ENCODE measurements at places on chromosomes 6 and 20. TPM values are rescaled to one million over a fixed set of nuclear protein-coding genes. Genes with fewer than 3 reads are reported as not detected.

- DNase-seq: peak; percentile 28
- H3K27ac ChIP-seq: no peak overlapping the region
- H3K4me3 ChIP-seq: peak overlapping the region; percentile 30
- H3K4me1 ChIP-seq: no peaks in the 10 kb centered on the region
- H3K27me3 ChIP-seq: no peaks in the 10 kb centered on the region
Measured at GRCh38 chr6:16803294-16804200, 42.3 kb upstream of the ATXN1 start.

The FAM209A gene
- 0.18 TPM for polyA plus RNA-seq

- H3K27ac ChIP-seq: no peak overlapping the region
- H3K4me3 ChIP-seq: no peak overlapping the region
Measured at GRCh38 chr6:37237789-37238188, 19.8 kb upstream of the TBC1D22B start.

- H3K4me1 ChIP-seq: no peaks in the 10 kb centered on the region
- no peaks in the 10 kb centered on the region for H3K27me3 ChIP-seq
- H3K27ac ChIP-seq: no peak overlapping the region
Measured at GRCh38 chr20:20130399-20130798, 78.1 kb downstream of the CFAP61 start.

- H3K27ac ChIP-seq: no peak overlapping the region
- no peaks in the 10 kb centered on the region for H3K4me1 ChIP-seq
- no peak overlapping the region for H3K4me3 ChIP-seq
Measured at GRCh38 chr6:15911753-15912504, 217.0 kb upstream of the MYLIP start.

DNA sequence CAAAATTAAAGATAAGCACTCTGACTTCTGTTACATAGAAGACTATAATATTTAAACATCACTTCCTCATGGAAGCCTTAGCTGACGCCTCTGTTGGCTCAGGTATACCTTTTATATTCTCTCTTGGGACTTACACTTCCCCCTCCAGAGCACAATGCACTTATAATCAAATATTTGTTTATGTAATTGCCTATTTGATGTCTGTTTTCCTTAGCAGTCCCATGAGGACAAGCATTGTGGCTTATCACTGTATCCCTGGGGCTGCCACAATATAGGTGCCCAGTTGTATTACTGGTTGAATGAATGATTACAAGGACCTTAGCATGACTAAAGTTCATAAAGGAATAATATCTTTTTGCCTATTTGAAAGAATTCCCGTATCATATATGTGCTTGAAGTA, 186.7 kb upstream of the VGLL2 start:
- H3K4me3 ChIP-seq: no peak overlapping the region
- no peak for DNase-seq
- no peak overlapping the region for H3K27ac ChIP-seq
- H3K27me3 ChIP-seq: no peaks in the 10 kb centered on the region
- H3K36me3 ChIP-seq: no peaks in the 10 kb centered on the region

DNA sequence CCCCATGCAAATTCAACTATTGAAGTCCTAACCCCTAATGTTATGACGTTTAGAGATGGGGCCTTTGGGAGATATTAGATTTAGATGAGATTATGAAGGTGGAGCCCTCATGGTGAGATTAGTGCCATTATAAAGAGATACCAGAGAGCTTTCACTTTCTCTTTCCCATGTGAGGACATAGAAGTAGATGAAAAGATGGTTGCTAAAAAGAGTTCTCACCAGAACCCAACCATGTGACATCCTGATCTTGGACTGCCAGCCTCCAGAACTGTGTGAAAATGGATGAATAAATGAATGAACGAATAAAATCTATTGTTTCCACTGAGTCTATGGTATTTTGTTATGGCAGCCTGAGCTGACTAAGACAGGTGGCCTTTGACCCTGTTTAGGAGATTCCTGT, 50.6 kb upstream of the FBXO30 start:
- H3K27me3 ChIP-seq: no peaks in the 10 kb centered on the region
- H3K27ac ChIP-seq: no peak overlapping the region

GRCh38 chr20:56443654-56444540, 24.5 kb upstream of the RTF2 start:
- H3K27me3 ChIP-seq: no peaks in the 10 kb centered on the region
- peaks cover 13% of the 10 kb centered on the region for H3K4me1 ChIP-seq
- no peak overlapping the region for H3K4me3 ChIP-seq
- H3K36me3 ChIP-seq: no peaks in the 10 kb centered on the region

GRCh38 chr6:131003488-131004386, 59.3 kb downstream of the EPB41L2 start:
- H3K27me3 ChIP-seq: no peaks in the 10 kb centered on the region
- H3K27ac ChIP-seq: no peak overlapping the region
- H3K36me3 ChIP-seq: no peaks in the 10 kb centered on the region

DNA sequence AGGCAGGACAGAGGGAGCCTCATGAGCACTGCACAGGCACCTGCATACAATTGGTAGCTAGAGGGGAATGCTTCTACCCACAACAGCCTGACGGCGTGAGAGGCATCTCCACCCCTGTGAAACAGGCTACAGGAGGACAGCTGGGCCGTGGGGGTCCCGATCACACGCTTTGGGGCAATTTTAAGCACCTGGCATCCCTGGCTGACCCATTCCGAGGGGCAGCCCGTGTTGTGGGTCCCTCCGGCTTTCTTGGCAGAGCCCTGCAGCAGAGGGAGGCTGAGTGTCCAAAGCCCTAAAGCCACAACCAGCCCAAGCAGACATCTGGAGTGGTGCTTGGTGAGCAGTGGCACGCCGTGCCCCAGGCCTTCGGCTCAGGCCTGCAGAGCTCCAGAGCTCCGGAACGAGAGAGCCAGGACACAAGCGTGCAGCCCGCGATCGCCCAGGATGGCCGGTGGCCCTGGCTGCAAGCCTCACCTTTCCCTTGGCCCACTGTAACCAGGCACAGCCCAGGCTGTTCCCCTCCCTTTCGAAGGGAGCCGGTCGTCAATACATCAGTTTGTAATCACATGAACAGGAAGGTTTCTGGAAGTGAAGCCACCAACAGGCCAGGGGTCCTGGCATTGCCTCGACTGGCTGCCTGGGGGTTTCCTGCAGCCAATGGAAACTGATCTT, 81.4 kb downstream of the DLL1 start:
- no peak overlapping the region for H3K27ac ChIP-seq
- peak; percentile 7 for DNase-seq
- H3K4me3 ChIP-seq: no peak overlapping the region
- no peaks in the 10 kb centered on the region for H3K4me1 ChIP-seq

The MATN4 gene
- polyA plus RNA-seq: not detected

The SYCP2L gene
- polyA plus RNA-seq: 0.75 TPM

The CRISP3 gene
- 0.10 TPM for polyA plus RNA-seq
